Daoy (cell line): ENCODE measurements at places on chromosomes 7 and 10.

DNA sequence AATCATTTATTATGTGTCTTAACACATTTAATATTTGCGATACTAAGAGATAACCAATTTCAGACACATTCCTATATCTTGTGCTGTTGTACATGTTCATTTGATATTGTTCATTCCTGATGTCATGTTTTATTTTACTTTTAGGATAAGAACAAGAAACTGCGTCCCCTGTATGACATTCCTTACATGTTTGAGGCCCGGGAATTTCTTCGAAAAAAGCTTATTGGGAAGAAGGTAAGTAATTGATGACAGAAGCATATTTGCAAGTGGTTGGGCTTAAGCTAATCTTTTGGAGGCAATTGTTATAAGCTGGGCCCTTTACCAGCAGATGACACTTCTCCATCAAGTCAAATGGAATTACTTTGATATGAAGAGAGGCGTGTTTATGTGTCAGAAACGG is 155.3 kb downstream of the SND1 start:
- DNase-seq = no peak

- no peak for DNase-seq
These were observed 826.0 kb downstream of the SORCS1 start for GRCh38 chr10:106338486-106338885.

- no peak for DNase-seq
These were observed 13.9 kb downstream of the HNRNPA2B1 start for GRCh38 chr7:26186364-26187311.

DNA sequence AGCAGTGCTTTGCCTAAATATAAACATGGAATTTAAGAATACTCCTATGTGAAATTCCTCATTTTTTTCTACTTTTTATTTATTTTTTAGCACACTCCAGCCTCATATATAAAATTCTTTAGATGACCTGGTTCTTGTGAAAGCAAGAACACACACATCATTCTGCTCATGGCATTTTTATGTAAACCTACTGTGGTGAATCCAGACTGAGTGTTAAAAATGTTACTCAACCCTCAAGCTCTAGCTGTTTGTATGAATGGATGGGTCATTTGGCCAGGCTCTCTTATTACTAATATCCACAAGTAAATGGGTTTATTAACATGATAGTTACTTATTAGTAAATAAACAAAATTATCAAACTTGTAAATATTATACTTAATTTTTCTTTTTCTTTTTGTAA is 551.7 kb upstream of the LRRN3 start:
- no peak for DNase-seq

- DNase-seq = no peak
These were observed 36.3 kb downstream of the ARID5B start for GRCh38 chr10:61937631-61938351.
